ENCODE measurements at places on chromosomes 2 and 18.
A peak's percentile ranks its signal among the peaks of the same experiment; 100 is the strongest.

- DNase-seq, result no peak
Measured at GRCh38 chr2:44510246-44510645, 148.5 kb downstream of the CAMKMT start.

- DNase-seq, result peak; percentile 39
Measured at GRCh38 chr2:85577386-85578242, at the start of gene VAMP8. Gene VAMP8 (plus strand): TSS chr2:85577586. CDS start chr2:85577647, 61 bp downstream.

- no peak for DNase-seq
Measured at GRCh38 chr2:180952082-180952481, 28.3 kb upstream of the UBE2E3 start.

DNA sequence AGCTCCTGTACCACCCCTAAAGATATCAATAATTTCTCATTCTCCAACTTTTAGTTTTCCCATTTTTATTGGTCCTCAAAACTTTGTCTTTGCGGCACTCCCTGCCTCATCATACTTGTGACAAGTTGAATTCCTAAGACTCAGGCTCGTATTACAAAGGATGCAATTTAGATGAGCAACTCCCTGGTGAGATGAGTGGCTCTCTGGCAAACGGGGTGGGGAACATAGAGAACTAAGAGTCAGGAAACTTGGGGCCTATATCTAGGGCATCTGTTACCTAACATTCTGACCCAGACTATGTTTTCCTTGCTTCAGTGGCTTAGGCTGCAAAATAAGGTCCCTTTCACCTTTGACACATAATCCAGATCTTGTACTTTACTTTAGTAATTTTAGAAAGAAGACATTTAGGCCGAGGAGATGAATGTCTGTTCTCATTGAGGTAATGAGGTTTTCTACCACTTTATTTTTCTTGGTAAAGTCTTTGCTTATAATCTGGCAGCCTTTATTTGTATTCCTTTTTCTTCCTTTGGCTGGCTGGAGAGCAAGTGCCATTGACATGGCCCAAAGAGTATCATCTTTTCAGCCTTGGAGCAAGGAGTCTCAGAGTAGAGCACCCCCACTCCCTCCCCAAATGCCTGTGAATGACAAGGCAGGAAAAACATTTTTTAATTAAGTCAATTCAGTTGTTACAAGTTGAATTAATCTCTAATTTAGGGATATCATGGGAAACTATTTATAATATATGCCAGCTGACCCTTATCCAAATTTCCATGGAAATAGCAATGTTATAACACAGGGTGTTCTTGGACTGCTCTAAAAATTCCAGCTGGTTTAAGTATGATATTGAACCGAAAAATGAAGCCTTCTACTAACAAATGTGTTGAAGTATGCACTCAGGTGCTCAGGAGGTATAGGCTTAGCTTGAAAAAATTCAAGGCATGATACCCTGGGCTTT is 15.2 kb downstream of the TSPYL6 start:
- no peak for DNase-seq

DNA sequence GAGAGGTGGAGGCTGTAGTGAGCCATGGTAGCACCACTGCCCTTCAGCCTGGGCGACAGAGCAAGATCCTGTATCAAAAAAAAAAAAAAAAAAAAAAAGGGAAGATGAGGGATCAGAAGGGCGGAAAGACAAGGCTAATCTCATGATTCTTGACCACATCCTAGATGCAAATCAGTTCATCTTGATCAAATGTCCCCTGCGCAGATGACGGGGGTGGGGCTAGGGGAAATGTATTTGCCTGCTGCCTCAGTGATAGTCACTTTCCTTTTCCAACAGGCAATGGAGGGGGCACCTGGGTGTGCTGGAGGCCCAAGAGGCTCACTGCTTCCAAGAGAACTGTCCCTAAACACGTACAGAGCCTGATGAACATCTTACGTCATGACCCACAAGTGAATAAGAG is 3.7 kb upstream of the EMILIN2 start:
- DNase-seq, result no peak

GRCh38 chr2:8346208-8346607 is 335.6 kb upstream of the ID2 start:
- no peak for DNase-seq

DNA sequence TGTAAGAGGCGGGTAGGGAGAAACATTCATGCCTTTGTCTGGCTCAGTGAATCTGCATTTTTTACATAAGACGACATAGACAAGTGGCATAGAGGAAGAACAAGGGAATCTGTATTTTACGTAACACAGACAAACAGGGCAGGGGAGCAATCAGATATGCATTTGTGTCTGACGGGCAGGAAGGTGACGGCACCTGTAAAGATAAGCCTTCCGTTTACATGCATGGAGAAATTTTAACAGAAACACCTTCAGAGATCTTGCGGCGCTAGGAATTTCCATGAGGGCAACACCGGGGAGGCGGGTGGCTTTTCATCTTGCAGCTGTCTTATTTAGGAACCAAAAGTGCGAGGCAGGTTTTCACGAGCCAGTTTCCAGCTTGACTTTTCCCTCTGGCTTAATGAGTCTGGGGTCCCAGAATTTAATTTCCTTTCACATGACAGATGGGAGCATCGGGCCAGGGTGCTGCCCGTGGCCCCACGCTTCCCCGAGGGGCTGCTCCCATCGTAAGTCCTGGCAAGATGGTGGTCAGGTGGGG is 42.6 kb downstream of the RTP5 start:
- DNase-seq, result no peak

GRCh38 chr2:102999958-103000357 is 238.1 kb downstream of the TMEM182 start:
- DNase-seq, result no peak

- no peak for DNase-seq
Measured at GRCh38 chr2:75155115-75155514, 44.2 kb downstream of the TACR1 start.

GRCh38 chr2:128321784-128322714 is 3.4 kb upstream of the HS6ST1 start:
- DNase-seq, result peak; percentile 47

DNA sequence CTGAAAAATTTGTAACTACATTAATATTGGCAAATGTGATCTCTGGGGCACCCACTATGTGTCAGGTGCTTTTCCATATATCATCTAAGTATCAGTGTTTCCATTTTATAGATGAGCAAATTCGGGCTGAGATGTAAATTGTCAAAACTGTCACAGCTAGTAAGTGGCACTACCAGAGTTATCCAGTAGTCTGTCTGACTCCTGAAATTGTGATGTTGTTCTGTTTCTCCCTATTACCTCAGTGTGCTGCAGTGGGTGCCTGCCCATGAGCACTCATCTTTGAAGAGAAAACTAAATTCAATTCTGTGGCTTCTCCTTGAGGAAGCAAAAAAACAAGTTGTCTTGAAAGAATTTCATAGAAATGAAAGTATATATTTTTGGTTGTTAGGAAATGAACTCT is 467.4 kb upstream of the FANCL start:
- no peak for DNase-seq

GRCh38 chr2:230564805-230565779 is 147.6 kb upstream of the CAB39 start:
- DNase-seq, result peak; percentile 0

DNA sequence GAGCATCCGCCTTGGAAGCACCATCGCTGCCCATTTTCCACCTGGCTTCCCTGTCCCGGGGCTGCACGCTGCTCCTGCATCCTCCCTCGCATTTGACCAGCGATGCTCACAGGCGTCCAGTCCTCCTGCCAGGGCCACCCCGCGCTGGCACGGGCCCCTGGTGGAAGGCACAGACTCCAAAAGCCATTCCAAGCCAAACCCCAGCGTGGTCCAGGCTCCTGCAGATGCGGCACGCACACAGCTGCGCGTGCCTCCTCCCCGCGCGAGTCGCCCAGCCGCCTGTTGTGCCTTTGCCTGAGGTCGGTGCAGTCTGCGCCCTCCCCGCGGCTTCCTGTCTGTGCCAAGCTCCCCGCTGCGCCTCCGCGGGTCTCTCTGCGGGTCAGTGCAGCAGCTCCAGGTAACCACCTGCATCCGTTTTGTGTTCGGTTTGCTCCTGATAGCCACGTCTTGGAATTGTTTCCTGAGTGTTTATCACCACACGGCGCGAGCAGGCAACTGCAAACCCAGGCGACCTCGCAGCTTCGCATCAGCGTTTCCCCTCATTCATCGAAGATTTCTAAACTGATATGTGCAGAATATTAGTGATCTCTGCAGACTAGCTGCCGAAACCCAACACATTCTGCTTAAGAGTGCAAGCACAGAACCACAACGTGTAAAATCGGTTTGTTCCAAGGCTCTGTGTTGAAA is 65.2 kb upstream of the SALL3 start:
- DNase-seq, result no peak

DNA sequence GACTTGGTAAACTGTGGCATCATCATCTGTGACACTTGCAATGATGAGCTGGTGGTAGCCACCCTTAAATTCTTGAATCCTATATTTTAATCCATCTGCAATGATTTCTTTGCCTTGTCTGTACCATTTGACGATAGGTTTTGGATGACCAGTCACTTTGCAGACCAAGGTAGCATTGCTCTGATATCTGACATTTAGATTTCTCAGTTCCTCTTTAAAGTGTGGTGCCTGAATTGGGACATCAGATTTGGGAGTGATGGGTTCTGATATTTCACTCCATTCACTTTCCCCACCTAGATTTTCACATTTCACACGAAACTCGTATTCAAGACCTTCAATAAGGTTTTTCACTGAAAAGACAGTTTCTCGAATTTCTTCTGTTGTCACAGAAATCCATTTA is 55.8 kb downstream of the PLEKHA3 start:
- no peak for DNase-seq

DNA sequence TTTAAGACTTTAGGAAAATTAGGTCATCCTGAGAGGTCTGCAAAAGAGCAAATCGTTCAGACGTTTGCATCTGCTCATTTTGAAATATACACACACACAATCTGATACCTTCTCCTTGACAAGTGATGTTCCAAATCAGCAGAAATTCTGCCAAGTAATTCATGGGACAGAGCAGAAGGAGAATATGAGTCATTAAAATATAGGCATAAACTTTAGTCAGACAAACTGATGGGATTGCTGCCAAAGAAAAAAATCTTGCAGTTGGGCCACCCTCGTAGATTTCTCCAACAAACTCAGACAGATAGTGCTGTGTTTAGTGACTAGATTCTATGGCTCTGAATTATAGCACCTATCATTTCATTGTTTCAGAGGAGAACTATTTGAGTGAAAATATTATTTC is 336.3 kb downstream of the NYAP2 start:
- no peak for DNase-seq

- no peak for DNase-seq
Measured at GRCh38 chr2:60347781-60348180, 205.7 kb downstream of the BCL11A start.

- no peak for DNase-seq
Measured at GRCh38 chr18:72378016-72378415, 166.1 kb downstream of the CBLN2 start.

- DNase-seq, result peak; percentile 21
Measured at GRCh38 chr18:49663899-49664890, 102.3 kb downstream of the LIPG start.

- no peak for DNase-seq
Measured at GRCh38 chr18:24112874-24113615, 25.8 kb upstream of the CABYR start.

DNA sequence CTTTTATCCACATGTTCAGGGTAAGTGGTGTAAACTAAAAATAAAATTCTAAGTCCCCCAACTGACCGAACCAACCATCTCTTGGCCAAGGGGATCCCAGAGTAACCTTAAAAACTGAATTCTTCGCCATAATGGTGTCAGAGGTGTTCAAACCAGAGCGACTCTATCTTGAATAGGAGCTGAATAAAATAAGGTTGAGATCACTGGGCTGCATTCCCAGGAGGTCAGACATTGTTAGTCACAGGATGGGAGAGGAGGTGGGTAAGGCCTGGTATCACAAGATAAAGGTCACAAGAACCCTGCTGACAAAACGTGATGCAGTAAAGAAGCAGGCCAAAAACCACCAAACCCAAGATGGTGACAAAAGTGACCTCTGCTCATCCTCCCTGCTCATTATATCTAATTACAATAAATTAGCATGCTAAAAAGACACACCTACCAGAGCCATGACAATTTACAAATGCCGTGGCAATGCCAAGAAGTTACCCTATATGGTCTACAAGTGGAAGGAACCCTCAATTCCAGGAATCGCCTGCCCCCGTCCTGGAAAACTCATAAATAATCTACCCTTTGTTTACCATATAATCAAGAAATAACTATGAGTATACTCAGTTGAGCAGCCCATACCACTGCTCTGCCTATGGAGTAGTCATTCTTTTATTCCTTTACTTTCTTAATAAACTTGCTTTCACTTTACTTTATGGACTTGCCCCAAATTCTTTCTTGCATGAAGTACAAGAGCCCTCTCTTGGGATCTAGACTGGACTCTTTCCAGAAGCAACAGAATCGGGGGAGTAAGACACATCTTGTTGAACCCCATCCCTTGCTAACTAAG is 302.4 kb downstream of the STK39 start:
- DNase-seq, result no peak

DNA sequence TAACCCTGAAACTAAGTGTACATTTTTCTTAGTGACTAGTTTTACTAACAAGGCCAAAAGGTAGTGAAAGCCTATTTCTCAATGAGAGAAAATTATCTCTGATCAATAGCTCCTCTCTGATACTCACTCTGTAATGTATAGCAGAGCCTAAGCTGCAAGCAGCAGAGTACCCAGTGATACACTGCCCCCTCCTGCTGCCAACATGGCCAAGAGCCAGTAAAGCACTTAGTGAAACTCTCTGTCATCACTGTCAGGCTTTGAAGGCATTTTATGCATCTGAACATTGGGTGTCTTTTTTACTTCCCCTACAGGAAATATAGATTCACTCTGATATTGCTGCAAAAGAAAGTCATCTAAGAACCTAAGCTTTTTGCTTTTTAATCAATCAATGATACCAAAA is 784.1 kb upstream of the CDH7 start:
- DNase-seq, result no peak

DNA sequence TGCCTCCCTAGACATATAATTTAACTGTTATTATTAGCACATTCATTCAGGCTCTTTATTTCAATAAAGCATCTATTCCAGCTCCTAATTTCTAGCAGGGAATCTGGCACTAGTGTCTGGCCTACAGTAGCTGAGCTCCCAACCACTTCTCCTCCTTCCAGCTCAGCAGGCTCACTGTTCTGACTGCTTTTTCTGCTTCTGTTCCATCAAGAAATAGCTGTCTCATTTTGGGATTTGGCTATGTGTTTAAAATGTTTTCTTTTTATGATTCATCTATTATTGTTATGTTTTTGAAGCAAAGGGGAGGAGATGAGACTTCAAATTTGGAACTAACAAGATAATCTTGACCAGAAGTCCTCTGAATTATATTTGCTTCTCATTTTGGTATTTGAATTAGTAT is 172.7 kb upstream of the SMAD7 start:
- no peak for DNase-seq

GRCh38 chr18:23178201-23178600 is 42.9 kb downstream of the CABLES1 start:
- no peak for DNase-seq

- no peak for DNase-seq
Measured at GRCh38 chr2:240333985-240334384, 101.5 kb upstream of the GPC1 start.

GRCh38 chr2:161956738-161957137 is 117.3 kb downstream of the DPP4 start:
- peak; percentile 37 for DNase-seq

GRCh38 chr2:65076345-65076710 is 20.1 kb downstream of the CEP68 start:
- no peak for DNase-seq

Measured in NCI-H2029 (cell line).